ENCODE measurements at places on chromosomes 16 and 17.

DNA sequence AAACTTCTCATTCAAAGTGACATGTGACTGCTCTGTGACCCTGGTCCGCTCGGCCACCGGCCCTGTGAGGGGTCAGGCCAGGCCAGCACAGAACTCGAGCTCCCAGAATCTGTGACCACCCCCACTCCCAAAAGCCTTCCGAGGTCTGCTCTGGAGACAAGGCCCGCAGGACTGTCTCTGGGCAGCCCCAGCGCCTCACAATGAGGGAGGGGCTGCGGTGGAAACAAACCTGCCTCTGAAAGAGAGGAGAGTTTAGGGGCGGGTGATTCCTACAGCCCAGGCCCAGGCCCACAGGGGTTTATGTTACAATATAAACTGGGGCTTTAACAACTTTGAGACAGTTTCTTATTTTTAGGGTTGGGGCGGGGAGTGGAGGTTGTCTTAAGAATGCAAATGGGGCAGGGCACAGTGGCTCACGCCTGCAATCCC is 19.9 kb downstream of the IGFBP4 start:
- DNase-seq, result no peak

DNA sequence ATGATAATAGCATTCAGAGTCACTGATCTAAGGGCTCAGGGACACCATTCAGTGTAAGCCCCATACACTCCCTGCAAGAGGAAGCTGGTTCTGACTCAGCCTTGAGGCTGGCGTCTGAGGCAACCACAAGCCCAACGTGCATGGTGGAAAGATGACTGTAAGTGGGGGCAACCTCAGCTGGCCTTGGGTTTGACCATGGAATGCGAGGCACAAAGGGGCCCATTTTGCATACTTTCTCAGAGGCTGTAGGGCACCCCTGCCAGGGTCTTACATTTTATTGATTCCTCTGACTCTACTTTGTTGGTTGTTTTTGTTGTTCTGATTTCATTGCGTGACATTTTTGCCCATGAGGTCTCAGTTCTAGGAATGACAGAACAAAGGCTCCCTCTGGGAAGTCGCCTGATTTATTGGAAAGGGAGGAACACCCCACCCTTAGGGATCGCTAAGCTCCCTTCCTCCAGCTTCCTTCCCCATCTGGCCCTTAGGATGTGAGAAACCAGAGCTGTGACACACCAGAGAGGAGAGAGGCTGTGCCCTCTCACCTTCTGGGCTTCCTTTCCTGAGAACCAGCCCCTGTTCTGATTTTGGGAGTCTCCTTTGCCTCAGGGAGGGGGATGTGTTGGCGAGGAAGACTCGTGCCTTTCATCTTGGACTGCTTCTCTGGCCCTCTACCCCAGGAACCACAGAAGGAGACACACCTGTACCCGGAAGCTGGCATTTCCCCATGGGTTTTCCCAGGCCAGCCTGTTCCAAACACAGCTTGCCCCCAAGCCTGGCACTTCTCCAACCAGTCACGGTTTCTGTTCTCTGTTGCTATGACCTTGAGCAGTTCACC is 5.6 kb upstream of the CIITA start:
- DNase-seq, result no peak

GRCh38 chr16:19292186-19292585 is 6.7 kb downstream of the CLEC19A start:
- no peak for DNase-seq

DNA sequence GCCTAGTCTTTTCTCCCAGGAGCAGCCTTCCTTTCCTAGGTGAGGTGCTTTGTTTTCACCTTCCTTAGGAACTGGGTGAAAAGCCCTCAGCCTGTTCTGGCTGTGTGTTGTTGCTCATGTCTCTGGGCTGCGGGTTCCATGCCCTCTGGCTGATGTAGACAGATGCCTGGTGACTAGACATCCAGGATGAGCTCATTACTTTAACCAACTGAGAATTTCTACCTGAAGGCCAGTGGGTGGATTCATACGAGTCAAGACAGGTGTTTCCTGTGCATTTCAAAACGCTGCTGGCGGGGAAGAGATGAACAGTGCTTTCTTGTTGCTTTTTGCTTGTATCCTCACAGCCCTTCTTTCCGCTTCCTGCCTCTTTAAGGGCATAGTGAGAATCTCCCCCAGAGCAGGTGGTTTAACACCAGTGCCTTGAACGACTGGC is 22.3 kb downstream of the SAP30BP start:
- DNase-seq, result no peak

GRCh38 chr17:79464318-79465010 is 146.4 kb downstream of the RBFOX3 start:
- peak; percentile 65 for DNase-seq

DNA sequence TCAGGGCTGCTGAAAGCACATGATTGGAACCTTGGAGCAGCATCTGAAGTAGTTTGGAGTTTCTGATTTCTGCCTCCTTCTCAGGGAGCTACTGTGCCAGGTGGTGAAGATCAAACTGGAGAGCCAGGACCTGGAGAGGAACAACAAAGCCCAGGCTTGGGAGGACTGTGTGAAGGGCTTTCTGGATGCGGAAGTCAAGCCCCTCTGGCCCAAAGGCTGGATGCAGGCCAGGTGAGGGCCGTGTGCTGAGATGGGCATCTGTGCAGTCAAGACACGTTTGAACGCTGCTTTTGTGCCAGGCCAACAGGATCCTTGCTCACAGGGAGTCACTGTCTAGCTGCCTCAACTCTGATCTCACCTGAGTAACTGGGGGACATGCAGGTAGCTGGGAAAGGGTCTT is 23.8 kb downstream of the UBN1 start:
- no peak for DNase-seq

GRCh38 chr17:60392042-60392844 is at the start of gene USP32:
Gene USP32 (minus strand): TSS chr17:60392133. CDS start chr17:60391939, 194 bp downstream.
- DNase-seq, result peak; percentile 95

GRCh38 chr16:59249011-59249410 is 514.9 kb upstream of the GOT2 start:
- no peak for DNase-seq

- DNase-seq, result no peak
These were observed 19.1 kb downstream of the CUEDC1 start for GRCh38 chr17:57935833-57936807.

- DNase-seq, result no peak
These were observed 210.7 kb downstream of the WWOX start for GRCh38 chr16:78310196-78310595.

GRCh38 chr17:82930043-82930923 is 90.5 kb upstream of the ZNF750 start:
- no peak for DNase-seq

DNA sequence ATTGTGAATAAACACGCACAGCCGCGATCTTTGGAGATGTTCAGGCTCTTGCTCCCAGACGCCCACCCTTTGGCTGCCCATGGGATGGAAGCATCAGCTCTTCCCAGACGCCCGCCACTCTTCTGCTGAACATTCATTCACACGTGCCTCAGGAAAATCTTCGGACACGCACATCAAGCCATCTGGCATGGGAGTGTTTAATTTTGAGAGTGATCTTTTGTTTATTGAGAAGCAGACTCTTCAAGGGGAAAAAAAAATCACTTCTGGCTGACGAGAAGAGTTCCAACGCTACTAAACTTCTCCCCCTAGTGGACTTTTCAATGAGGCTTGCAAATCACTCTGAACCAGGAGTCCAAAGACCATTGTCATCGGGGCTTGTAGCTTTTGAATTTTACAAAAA is 62.0 kb upstream of the NUDT7 start:
- DNase-seq, result no peak

Measured in DMS 273 treated with DMSO at 0.1 percent for 48 hours (cell line).